ENCODE measurements at places on chromosomes 12 and 14.

DNA sequence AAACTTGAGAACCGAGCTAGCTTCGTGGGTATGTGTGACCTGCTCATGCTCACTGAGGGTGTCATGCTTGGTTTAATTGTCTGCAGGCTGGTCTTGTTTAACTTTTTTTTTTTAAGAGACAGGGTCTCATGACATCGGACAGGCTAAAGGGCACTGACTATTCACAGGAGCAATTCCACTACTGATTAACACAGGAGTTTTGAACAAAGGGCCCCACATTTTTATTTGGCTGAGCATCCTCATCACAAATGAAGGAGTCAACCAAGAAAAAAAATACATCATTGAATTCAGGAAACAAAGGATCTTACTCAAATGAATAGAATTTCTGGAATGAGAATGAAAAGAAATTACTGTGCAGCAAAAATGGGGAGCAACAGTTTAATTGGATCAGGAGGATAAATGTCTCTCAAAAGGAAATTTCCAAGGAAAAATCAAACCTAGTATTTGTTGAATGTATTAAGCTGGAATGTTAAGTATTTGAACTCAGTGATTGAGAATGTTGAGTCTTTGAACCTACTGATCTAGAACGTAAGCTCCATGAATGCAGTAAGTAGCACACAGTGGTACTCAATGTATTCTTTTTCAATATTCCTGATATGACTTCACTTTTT lies 20.8 kb upstream of the PYROXD1 start:
- H3K4me3 ChIP-seq, result peak overlapping the region; percentile 74
- H3K27ac ChIP-seq, result peak overlapping the region; percentile 91
- DNase-seq, result peak; percentile 75
- H3K36me3 ChIP-seq, result no peaks in the 10 kb centered on the region

- no peak overlapping the region for H3K27ac ChIP-seq
- peaks cover 4% of the 10 kb centered on the region for H3K36me3 ChIP-seq
- no peak overlapping the region for H3K4me3 ChIP-seq
These were observed 15.7 kb upstream of the FBRSL1 start for GRCh38 chr12:132474237-132474741.

- DNase-seq, result no peak
- no peaks in the 10 kb centered on the region for H3K27me3 ChIP-seq
- peak overlapping the region; percentile 46 for H3K4me3 ChIP-seq
- H3K27ac ChIP-seq, result peak overlapping the region; percentile 62
- peaks cover 51% of the 10 kb centered on the region for H3K4me1 ChIP-seq
These were observed 250.0 kb upstream of the CLEC14A start for GRCh38 chr14:38505973-38506249.

DNA sequence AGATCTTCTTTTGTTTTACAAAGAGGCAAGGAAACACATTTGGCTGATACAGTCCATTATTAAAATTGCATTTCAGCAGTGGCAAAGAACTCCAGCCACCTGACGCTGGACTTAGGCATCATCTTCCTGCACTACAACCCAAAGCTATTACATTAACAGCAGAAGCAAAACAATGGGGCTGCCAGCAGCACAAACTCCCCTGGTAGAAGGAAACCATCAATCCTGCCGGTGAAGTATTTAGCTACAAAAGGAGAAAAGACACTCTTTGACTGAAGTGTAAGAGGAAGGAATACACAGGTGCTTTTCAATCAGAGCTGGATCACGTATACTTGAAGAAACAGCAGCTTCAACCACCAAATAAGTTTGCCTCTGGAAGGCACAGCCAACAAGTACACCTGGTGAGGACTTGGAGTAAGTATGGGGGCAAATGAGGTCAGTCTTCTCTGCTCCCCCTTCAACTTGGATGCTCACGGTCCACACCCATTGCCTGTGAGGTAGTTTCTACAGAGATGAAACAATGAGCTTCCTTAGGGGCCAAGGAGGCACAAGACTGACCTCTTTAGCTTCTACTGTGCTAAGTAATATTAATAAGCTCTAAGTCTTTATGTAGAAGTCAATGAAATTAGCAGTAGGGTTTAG lies 125.9 kb upstream of the FOXN3 start:
- H3K4me1 ChIP-seq, result peaks cover 54% of the 10 kb centered on the region
- no peak overlapping the region for H3K4me3 ChIP-seq
- no peak overlapping the region for H3K27ac ChIP-seq
- no peaks in the 10 kb centered on the region for H3K27me3 ChIP-seq

DNA sequence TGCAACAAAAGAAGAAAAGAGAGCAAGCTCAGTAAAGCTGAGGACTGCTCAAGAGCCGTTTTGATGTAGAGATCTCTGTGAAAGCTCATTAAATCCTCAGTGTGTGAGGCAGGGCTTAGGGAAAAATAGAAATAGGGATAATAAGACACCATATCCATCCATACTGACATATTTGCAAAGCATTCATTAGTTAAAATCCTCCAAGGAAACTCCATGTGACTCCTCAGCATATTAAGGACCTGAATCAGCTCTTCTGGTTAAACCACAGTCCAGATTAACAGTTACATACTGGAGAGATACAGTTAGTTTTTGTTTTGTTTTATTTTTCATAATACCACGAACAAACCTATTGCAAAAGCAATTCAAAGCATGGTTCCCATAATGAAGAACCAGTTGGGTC lies 288.2 kb downstream of the PAWR start:
- H3K4me3 ChIP-seq, result peak overlapping the region; percentile 38
- no peaks in the 10 kb centered on the region for H3K27me3 ChIP-seq
- DNase-seq, result peak; percentile 61
- peak overlapping the region; percentile 73 for H3K27ac ChIP-seq

GRCh38 chr12:119990382-119990874 lies 1.4 kb downstream of the BICDL1 start:
- peaks cover 8% of the 10 kb centered on the region for H3K4me1 ChIP-seq
- peaks cover 22% of the 10 kb centered on the region for H3K27me3 ChIP-seq
- no peaks in the 10 kb centered on the region for H3K36me3 ChIP-seq
- H3K27ac ChIP-seq, result no peak overlapping the region
- no peak overlapping the region for H3K4me3 ChIP-seq

DNA sequence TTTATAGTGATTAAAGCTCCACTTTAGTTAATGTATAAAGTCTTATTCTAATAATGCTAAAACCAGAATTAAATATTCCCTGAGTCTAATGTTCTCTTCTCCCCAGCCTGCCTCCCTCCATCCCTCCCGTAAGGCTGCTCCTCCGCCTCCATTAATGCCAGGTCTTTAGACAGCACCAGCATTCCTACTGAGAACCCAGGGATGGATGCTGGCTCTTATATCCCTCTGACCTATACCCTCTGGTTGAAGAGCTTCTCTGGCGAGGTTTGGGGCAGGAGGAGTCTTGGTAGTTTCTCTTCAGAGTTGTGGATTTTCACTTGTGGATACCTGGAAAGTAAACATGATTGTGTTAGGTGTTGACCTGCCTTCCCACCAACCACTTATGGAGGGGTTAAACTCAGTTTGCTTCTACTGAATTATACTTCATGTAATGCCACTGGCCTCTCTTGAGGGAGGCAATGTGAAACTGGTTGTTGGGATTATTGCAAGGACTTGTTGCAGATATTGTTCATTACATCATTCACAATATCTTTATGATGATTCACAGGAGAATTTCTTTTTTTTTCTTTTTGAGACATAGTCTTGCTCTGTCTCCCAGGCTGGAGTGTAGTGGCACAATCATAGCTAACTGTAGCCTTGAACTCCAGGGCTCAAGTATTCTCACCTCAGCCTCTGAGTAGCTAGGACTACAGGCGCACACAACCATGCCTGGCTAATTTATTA lies 11.1 kb upstream of the SMAGP start:
- H3K4me1 ChIP-seq, result peaks cover 20% of the 10 kb centered on the region
- DNase-seq, result peak; percentile 25
- H3K36me3 ChIP-seq, result no peaks in the 10 kb centered on the region
- no peak overlapping the region for H3K27ac ChIP-seq

DNA sequence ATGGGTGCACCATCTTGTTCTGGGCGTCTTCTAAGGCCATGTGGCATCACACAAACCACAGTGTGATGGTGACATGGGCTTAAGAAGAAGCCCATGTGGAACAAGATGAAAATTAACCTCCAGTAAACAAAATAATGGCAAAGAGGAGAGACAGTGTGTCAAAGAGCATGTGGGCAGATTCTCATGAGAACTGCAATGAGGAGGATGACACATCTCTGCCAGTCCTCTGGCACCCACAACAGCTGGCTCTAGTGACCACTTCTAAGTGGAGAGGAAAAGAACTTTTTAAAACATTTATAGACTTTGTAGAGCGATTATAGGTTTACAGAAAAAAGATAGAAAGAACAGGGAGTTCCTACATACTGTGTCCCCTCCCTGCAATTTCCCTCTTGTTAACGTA lies 401.4 kb downstream of the ATP23 start:
- no peaks in the 10 kb centered on the region for H3K36me3 ChIP-seq
- no peaks in the 10 kb centered on the region for H3K27me3 ChIP-seq
- peaks cover 63% of the 10 kb centered on the region for H3K4me1 ChIP-seq

DNA sequence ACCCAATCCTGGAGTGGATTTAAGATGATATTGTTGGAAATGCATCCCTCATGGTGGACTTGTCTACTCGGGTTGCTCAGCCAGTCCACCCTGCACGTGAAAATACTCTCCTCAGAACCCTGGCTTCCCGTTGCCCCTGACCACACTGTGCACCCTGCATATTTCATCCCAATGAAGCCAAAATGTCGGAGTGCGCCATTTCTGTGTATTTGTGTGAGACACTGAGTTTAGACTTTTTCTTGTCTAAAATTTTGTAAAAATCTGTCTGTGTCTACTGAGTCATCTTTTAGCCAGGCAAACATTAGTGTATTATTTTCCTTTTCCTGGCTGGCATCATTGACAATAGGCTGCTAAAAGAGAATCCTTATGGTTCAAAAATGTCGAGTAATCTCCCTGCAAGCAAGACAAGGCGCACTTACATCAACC lies 485 bp upstream of the PNMA1 start:
- peak overlapping the region; percentile 95 for H3K4me3 ChIP-seq
- peaks cover 16% of the 10 kb centered on the region for H3K36me3 ChIP-seq
- no peak for DNase-seq
- H3K4me1 ChIP-seq, result peaks cover 24% of the 10 kb centered on the region
- peak overlapping the region; percentile 91 for H3K27ac ChIP-seq
- peaks cover 10% of the 10 kb centered on the region for H3K27me3 ChIP-seq

Data from HFFc6 (cell line).